ENCODE measurements at places on chromosomes 16 and 17.

GRCh38 chr16:85699628-85700027 lies 10.9 kb upstream of the GINS2 start:
- no peak for DNase-seq

- no peak for DNase-seq
Measured at GRCh38 chr17:7263801-7264078, 1.5 kb upstream of the CLDN7 start.

DNA sequence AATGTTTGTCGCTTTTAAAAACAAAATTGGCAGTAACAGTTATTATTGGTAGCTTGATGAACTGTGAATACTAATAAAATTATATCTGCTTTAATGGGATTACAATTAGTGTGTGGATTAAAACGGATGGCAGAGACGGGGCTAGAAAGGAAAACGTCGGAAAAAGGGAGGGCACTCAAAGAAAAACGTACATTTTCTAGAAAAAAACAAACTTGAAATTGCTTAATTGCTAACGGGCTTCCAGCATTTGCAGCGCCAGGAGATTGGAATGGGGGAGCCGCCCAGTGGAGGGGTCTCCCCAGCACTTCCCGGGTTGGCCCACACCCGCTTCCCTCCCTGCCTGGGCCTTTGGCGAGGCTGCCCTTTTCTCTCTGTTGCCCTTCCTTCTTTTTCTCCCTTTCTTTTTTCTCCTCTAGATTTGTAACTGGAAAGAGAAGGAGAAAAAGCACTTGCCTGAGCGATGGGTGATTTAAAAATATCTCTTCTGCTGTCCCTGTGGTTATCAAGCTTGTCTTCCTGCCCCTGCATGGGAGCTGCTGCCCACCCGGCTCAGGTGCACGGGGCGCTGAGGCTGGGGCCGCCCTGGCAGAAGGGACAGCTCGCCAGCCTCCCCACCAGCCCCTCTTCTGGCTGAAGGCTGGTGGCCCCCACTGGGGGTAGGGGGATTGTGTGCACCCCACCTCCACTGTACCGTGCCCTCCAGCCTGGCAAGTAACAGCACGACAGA lies 5.9 kb downstream of the BAHCC1 start:
- DNase-seq: no peak

- DNase-seq: no peak
Measured at GRCh38 chr16:53093162-53093744, 38.5 kb downstream of the CHD9 start.

DNA sequence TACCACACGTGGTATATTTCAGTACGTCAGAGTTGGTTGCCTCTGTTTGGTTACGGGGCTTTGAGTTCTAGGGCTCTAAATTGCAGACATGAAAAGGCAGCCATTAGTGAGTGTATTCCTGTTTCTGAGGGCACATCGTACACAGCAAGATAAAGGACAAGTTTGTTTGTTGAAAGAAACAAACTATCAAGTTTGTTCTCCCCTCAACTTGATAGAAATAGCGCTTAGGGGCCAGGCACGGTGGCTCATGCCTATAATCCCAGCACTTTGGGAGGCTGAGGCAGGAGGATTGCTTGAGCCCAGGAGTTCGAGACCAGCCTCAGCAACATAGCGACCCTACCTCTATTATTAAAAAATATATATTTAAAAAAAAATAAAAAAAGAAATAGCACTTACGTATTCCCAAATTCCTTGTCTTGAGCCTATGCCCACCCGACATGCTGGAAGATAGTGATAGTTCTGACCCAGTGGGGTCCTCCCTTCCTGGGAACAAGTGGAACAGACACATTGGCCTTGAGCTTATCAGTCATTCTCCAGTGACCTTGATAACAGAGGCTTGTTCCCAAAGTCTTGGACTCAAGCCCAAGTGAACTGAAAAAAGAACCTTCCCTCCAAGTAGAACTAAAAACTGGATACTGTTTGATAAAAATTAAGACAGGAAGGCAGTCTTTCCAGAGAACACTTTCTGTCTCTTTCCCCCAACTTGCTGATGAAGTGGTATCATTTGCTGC lies 139.9 kb upstream of the CACNG3 start:
- no peak for DNase-seq

- DNase-seq: no peak
Measured at GRCh38 chr16:23929237-23929636, 93.5 kb downstream of the PRKCB start.

DNA sequence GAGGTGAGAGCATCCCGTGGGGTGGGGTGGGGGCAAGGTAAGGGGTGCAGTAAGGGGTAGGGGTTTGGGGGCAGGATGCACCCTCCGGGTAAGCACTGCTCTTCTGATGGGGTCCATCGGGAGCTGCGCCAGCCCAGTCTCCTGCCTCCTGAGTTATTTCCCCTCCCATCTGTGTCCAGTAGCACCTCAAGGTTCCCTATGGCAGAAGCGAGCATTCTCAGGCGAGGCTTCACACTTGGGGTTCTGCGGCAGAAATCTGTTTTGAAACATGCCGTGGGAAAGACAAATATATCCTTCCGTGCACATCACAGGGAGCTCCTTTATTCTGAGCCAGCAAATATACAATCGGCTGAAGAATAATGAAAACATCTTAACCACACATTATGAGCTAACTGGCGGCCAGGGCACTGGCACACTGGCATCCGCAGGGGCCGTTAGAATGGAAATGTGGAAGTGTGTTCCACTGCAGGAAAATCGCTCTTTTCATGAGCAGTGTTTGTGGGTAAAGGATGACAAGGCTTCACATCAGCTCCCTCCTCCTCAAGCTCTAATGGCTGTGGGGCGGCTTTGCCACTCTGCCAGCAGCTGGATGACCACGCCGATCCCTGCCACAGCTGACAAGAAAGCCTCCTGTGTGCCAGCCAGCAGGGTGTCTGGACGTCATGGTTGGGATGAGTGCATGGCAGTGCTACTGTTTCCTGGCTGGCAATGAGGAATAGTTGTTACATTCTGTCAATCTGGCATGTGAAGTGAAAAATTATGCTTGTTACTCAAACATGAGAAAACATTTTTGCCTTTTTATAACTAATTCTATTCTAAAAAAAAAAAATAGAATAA lies 20.0 kb downstream of the MTHFSD start:
- no peak for DNase-seq

- DNase-seq: no peak
Measured at GRCh38 chr17:58352596-58353388, 791 bp upstream of the SUPT4H1 start.

DNA sequence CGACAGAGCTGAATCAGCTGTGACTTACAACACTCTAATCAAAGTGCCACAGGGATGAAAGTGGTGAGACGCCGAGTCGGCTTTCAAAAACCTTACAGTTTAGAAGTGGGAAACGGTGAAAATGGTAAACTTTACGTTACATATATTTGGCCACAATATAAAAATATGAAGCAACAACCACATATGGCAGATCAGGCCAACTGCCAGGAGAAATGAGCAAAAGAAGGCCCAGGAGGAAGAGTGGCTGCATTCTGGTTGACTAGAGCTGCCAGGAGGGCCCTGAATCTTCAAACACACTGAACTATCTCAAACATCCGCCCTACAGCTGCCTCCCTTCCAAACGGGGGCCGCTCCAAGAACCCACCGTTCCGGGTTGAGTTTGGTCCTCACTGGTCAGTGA lies 56.3 kb downstream of the MRM3 start:
- no peak for DNase-seq

- no peak for DNase-seq
Measured at GRCh38 chr17:76599694-76600460, 14.2 kb upstream of the ST6GALNAC2 start.

GRCh38 chr16:53545433-53545832 lies 42.4 kb upstream of the AKTIP start:
- DNase-seq: no peak

DNA sequence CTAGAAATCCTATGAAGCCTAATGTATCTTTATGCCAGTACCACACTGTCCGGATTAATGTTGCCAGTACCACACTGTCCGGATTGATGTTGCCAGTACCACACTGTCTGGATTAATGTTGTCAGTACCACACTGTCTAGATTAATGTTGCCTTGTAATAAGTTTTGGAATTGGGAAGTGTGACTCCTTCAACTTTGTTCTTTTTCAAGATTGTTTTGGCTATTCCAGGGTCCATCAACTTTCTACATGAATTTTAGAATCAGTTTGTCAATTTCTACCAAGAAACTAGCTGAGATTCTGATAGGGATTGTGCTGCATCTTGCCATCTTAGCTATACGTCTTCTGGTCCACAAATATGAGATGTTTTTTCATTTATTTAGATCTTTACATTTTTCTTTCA lies 68.7 kb downstream of the TBX4 start:
- no peak for DNase-seq

DNA sequence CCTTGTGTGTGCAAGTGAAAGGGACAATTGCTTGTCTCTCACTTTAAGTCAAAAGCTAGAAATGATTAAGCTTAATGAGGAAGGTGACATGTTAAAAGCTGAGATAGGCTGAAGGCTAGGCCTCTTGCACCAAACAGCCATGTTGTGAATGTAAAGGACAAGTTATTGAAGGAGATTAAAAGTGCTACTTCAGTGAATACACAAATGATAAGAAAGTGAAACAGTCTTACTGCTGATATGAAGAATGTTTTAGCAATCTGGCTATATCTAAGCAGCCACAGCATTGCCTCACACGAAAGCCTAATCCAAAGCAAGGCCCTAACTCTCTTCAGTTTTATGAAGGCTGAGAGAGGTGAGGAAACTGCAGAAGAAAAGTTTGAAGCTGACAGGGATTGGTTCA lies 71.0 kb downstream of the CDRT15 start:
- no peak for DNase-seq

DNA sequence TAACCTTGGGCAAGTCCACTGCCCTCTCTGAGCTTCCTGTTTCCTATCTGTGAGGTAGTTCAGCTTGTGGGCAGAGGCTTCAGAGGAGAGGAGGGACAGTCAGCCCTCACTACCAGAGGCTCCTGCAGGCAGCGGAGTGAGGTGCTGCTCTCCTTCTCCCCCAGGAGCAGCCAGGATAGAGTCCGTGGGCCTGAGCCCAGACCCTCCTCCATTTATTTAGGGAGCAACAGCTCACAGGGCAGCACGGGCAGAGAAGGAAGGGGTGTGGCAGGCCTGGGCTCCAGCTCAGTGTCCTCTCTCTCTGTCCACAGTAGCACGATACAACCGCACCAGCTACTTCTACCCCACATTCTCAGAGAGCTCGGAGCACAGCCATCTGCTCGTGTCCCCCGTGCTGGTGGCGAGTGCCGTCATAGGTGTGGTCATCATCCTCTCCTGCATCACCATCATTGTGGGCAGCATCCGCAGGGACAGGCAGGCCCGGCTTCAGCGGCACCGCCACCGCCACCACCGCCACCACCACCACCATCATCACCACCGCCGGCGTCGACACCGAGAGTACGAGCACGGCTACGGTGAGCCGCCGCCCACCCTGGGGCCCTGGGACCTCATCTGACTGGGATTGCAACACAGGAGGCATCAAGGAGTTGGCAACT lies 42.3 kb downstream of the BEAN1 start:
- no peak for DNase-seq
